ENCODE measurements at places on chromosomes 3 and 15. TPM values are rescaled to one million over a fixed set of nuclear protein-coding genes. Genes with fewer than 3 reads are reported as not detected.

DNA sequence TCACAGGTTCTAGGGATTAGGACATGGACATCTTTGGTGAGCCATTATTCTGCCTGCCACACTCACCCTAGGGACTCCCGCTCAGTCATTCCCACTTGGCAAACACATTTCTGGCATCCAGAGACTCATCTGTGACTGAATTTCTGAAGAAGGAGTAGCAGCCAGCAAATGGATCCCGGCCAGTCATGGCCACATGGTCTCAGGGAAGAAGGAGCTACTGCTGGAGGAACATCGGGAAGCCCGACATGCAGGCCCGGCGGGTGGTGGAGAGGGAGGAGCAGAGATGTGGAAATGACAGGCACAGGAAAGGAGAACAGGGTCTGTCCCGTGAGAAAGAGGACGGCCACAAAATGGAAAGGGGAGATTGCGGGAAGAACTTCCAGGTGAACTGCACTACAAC lies 65.4 kb downstream of the SEMA5B start:
- H3K27me3 ChIP-seq, result no peaks in the 10 kb centered on the region
- H3K4me3 ChIP-seq, result no peak overlapping the region
- no peak for DNase-seq
- H3K4me1 ChIP-seq, result no peaks in the 10 kb centered on the region
- H3K27ac ChIP-seq, result no peak overlapping the region

DNA sequence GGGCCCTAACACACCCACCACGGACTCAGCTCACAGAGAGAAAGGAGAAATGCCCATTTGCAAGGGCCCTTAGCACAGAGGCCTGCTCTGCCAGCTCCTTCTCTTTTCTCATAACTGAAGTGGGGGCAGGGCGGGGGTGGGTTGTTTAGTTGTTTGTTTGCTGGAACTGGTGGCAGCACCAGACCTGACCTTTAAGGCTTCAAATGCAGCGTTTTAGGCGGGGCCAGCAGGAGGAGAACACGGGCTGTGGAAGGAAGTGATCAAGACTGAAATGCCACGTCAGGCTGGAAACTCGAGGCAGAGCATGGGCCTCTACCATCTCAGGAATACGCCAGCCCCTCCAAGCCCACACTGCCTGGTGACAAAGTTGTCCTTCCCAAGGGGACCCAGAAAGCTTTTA lies 9.3 kb downstream of the CACNA2D2 start:
- DNase-seq, result no peak
- H3K36me3 ChIP-seq, result no peaks in the 10 kb centered on the region
- no peaks in the 10 kb centered on the region for H3K4me1 ChIP-seq
- H3K27ac ChIP-seq, result no peak overlapping the region
- H3K27me3 ChIP-seq, result no peaks in the 10 kb centered on the region
- no peak overlapping the region for H3K4me3 ChIP-seq

DNA sequence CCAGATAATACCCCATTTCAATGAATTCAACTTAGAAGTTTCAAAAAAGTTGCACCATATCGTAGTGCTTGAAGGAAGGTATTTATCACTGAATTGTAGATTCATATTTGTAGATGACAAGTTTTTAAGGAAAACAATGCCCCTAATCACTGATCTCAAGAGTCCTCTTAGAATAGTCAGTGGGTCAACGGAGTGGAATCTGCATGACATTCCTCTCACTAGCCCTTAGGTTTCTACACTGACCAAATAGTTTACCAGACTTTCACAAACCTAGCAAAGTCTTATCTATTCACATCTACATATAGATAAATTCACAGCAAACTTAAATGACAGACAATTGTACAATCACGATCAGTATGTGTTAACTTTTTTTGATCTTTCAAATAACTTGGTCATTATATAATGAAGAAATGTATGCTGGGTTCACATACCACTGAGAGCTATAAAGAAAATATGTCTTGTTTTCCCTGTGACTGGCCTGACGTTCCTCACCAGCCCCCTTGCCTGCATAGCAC lies 35.7 kb upstream of the PHLDB2 start:
- no peak for DNase-seq
- H3K27me3 ChIP-seq, result no peaks in the 10 kb centered on the region

Gene RHOV
- polyA plus RNA-seq, result 8.9 TPM

DNA sequence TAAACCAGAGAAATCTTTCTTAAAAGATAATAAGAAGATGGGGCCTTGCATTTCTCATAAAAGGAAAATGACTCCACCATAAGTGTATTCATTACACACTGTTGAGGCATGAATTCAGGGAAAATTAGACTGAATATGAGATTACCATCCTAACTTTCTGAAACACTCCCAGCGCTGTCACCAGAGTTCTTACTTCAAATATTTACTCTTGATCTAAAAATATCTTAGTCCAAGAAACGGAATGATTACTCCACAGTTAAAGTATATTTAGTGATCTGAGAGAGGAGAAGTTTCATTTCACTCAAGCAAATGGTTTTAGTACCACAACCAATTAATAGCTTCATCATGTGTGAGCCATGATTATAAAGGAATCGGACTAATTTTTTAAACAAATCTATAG lies 300.3 kb downstream of the ZBTB20 start:
- H3K4me1 ChIP-seq, result no peaks in the 10 kb centered on the region
- DNase-seq, result no peak
- H3K4me3 ChIP-seq, result no peak overlapping the region
- no peaks in the 10 kb centered on the region for H3K36me3 ChIP-seq
- no peak overlapping the region for H3K27ac ChIP-seq

- H3K4me1 ChIP-seq, result no peaks in the 10 kb centered on the region
- H3K27me3 ChIP-seq, result no peaks in the 10 kb centered on the region
- no peaks in the 10 kb centered on the region for H3K36me3 ChIP-seq
- H3K4me3 ChIP-seq, result no peak overlapping the region
These were observed 303.4 kb downstream of the ZNF621 start for GRCh38 chr3:40827942-40828688.

DNA sequence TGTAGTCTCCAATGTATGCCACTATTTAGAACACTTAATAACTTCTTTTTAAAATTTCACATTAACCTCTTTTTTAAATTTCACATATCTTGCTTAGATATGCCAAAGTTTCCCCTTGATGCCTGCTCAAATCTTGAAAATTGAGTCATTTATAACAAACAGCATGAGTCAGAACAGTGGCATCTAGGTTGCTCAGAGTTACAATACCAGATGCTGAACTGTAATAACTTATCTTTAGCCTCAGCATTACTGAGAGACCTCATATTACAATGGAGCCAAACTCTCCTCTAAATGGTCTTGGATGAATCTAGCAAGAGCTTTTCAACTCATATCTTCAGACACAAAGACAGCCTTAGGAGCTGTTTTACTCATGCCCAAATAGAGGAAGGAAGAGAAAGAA lies 439.3 kb upstream of the ARPP21 start:
- H3K27ac ChIP-seq, result no peak overlapping the region
- no peaks in the 10 kb centered on the region for H3K4me1 ChIP-seq
- H3K4me3 ChIP-seq, result no peak overlapping the region
- H3K27me3 ChIP-seq, result no peaks in the 10 kb centered on the region
- H3K36me3 ChIP-seq, result no peaks in the 10 kb centered on the region

GRCh38 chr15:98914626-98915025 lies 93.0 kb downstream of the PGPEP1L start:
- H3K36me3 ChIP-seq, result no peaks in the 10 kb centered on the region
- no peak overlapping the region for H3K4me3 ChIP-seq
- peaks cover 3% of the 10 kb centered on the region for H3K4me1 ChIP-seq
- H3K27me3 ChIP-seq, result no peaks in the 10 kb centered on the region

DNA sequence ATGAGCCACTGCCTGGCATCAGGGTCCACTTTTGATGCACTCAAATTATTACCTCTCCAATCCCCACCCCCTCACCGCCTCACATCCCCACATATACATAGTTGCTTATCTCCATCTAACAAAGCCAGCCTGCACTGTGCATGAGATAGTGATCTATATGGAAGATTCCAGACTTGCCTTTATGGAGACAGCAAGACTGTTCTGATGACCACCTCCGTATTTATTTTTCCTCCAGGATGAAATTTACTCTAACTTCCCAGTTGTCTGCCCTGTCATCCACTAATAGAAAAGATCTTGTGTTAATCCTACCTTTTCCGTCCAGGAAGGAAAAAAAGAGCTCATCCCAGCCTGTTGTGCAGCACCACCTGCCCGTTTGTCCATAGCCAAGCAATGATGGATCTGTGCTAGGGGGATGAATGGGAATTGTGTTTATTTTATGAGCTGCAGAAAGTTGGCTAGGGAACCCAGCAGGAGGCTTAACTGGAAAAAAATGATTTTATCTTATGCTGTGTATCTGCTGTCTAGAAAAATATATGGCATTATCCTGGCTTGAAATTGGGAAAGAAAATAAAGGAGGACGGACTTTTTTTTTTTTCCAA lies 114.5 kb downstream of the CD47 start:
- DNase-seq, result no peak
- H3K27me3 ChIP-seq, result no peaks in the 10 kb centered on the region
- H3K27ac ChIP-seq, result no peak overlapping the region
- no peak overlapping the region for H3K4me3 ChIP-seq
- H3K4me1 ChIP-seq, result no peaks in the 10 kb centered on the region
- H3K36me3 ChIP-seq, result no peaks in the 10 kb centered on the region

Gene CD200R1
- polyA plus RNA-seq, result 0.47 TPM

- H3K27me3 ChIP-seq, result no peaks in the 10 kb centered on the region
- H3K36me3 ChIP-seq, result no peaks in the 10 kb centered on the region
- no peak for DNase-seq
- H3K4me3 ChIP-seq, result no peak overlapping the region
- peaks cover 11% of the 10 kb centered on the region for H3K4me1 ChIP-seq
These were observed 4.3 kb downstream of the PFKFB4 start for GRCh38 chr3:48552111-48552951.

DNA sequence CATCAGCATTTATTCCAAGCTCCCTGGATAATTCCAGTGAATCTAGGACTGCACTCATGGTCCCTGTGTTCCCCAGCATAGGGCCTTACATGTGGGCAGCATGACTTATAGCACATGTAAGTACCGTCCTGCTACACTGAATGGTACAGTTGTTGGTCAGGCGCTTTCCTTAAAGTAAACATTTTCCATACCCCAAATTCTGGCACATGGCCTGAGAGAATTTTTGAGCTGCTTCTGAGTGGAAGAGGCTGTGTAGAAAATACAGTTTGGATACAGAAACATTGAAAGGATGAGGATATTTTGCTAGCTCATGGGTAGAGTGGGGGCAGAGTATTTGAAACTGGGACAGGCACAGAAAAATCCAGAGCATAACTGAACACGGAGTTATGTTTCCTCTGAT lies 27.6 kb downstream of the CORO2B start:
- no peak overlapping the region for H3K27ac ChIP-seq
- H3K4me3 ChIP-seq, result no peak overlapping the region
- H3K4me1 ChIP-seq, result no peaks in the 10 kb centered on the region
- no peaks in the 10 kb centered on the region for H3K36me3 ChIP-seq
- no peaks in the 10 kb centered on the region for H3K27me3 ChIP-seq
- DNase-seq, result no peak

DNA sequence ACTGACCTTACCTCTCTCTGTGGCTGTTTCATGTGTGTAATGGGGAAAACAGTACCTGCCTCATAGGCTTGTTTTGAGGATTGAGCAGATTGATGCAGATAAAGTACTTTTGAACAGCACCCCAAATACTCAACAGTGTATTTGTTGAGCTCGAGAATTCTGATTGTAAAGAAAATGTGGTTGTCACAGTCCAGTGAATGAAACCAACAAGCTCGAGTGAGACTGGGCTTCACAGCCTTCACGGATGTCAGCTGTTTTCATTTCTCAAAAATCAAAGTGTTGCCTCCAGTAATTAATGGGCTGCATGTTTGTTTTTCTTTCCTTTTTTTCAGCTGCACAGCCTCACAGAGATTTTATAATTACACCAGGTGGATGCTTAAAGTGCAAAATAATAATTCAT lies 43.7 kb downstream of the PARP15 start:
- H3K4me3 ChIP-seq, result peak overlapping the region; percentile 39
- DNase-seq, result peak; percentile 66

Gene CLDN16
- 4.2 TPM for polyA plus RNA-seq

- DNase-seq, result no peak
- H3K4me3 ChIP-seq, result no peak overlapping the region
- H3K36me3 ChIP-seq, result no peaks in the 10 kb centered on the region
These were observed 335.5 kb downstream of the MEX3B start for GRCh38 chr15:81710328-81710727.

Gene SLC28A1
- not detected for polyA plus RNA-seq

GRCh38 chr3:17258823-17259436 lies 374.2 kb downstream of the PLCL2 start:
- no peaks in the 10 kb centered on the region for H3K36me3 ChIP-seq
- H3K27ac ChIP-seq, result no peak overlapping the region

Gene TF
- not detected for polyA plus RNA-seq

Gene UQCRC1
- polyA plus RNA-seq, result 394 TPM

- no peak overlapping the region for H3K4me3 ChIP-seq
- H3K27ac ChIP-seq, result no peak overlapping the region
- no peaks in the 10 kb centered on the region for H3K4me1 ChIP-seq
- no peaks in the 10 kb centered on the region for H3K27me3 ChIP-seq
These were observed 29.4 kb downstream of the DLG1 start for GRCh38 chr3:197269024-197269423.

- H3K4me3 ChIP-seq, result peak overlapping the region; percentile 61
- DNase-seq, result no peak
- H3K27me3 ChIP-seq, result peaks cover 7% of the 10 kb centered on the region
These were observed 739 bp upstream of the AMOTL2 start for GRCh38 chr3:134374791-134375581.

DNA sequence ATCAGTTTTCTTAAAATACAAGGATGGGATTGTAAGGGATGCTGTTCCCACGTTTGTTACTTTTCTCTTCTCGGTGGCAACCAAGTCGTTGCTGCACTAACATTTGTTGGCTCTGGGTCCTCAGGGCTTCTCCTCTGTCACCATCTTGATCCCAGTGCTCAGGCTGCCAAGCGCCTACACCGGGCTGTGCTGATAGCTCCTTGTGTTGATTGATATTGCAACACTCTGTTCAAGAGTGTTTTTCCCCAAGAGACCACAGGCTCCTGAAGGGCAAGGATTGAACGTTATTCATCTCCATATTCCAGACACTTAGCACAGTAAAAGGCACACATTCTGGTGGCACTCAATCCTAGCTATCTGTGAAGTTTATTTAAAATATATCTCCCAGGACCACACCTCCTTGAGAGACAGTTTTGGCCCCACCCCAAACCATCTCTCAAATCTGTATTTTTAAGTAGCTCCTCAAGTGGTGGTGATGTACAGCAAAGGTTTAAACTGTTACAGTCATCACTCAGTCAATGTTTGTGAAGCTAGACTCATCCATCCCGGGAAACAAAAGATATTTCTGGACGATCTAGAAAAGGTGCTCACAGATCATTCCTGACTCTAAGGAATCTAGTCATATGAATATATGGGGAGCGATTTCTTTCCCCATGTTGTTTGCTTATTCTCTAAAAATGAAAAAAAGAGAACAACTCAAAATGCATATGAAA lies 38.5 kb upstream of the FOXP1 start:
- H3K36me3 ChIP-seq, result no peaks in the 10 kb centered on the region
- no peaks in the 10 kb centered on the region for H3K4me1 ChIP-seq
- no peak overlapping the region for H3K27ac ChIP-seq
- H3K27me3 ChIP-seq, result no peaks in the 10 kb centered on the region
- no peak overlapping the region for H3K4me3 ChIP-seq
